ENCODE measurements at places on chromosomes 6 and 20.

DNA sequence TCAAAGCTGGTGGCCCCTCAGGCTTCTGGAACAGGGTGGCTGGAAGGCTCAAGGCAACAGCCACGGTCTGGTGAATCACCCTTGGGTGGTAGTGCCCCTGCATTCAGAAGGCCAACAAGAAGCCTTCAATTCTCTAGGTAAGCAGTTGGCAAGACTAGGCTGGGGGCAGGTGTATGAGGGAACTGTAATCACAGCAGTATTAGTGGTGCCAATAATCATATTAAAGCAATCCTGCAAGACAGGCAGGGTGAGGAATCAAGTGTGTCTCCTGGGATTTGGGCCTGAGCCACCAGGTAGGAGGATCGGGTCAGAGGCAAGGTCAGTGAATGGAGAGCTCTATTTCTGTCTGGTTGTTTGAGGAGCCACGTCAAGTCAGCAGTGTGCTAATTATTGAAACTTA, 24.9 kb upstream of the SCUBE3 start:
- DNase-seq = no peak

GRCh38 chr6:2738373-2738979, 12.2 kb downstream of the MYLK4 start:
- peak; percentile 60 for DNase-seq

GRCh38 chr6:125789167-125789566, 1.6 kb upstream of the NCOA7 start:
- no peak for DNase-seq

DNA sequence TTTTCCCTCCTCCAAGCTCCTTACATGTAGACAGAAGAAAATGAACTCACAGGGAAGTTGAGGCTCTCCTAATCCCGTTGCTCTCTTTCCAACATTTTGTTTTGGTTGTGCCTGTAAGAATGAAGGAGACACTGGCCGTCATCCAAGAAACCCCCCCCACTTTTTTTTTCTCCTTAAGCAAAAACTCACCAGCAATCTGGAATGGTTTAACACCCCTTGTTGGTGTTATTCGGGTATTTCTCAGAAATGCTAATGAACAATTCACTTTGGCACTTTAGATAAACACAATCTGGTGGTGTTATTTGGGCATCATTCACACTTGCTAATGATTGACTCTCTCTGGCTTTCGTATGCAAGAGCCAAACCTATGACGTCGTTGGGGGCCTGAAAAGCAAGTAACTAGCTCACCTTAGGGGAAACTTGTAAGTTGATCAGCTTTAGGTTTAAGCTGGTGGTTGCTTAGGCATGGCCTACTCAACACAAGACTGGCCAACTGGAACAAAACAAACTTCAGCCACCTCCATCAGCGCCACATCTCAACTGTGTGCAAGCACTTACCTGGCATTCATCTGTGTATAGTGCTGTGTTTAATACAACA, 24.3 kb upstream of the OLIG3 start:
- no peak for DNase-seq
